G401 (cell line): ENCODE measurements at places on chromosomes 11 and 22.

DNA sequence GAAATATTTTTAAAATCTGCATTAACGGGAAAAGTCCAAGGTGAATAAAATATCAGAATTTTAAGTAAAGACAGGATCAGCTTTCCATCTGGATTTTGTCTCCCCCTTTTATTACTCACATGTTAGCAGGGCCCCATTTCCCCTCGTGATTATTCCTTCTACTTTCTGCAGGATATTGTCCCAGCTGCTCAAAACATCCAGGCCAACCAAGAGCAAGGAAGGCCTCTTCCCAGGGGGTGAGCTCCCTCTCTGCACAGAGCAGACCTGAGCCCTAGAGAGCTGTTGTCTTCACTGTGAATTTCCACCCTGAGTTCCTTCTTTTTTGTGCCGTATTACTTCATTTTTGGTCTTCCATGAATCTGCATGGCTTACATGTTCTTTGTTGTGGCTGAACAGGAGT lies 3.7 kb upstream of the TMPRSS13 start:
- DNase-seq: no peak

DNA sequence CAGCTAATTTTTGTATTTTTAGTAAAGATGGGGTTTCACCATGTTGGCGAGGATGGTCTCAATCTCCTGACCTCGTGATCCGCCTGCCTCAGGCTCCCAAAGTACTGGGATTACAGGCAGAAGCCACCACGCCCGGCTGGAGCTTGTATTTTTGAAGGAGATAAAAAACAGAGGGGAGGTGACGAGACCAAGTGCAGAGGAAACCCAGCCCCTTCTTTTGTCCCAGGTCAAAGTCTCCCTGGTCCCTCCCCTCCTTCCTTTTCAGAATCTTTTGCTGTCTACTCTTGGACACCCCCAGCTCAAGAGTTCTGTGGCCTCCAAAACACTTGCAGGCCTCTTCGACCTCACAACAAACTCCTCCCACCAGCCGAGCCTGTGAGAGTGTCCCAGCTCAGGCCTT lies 12.2 kb upstream of the TMEM184B start:
- DNase-seq: no peak

DNA sequence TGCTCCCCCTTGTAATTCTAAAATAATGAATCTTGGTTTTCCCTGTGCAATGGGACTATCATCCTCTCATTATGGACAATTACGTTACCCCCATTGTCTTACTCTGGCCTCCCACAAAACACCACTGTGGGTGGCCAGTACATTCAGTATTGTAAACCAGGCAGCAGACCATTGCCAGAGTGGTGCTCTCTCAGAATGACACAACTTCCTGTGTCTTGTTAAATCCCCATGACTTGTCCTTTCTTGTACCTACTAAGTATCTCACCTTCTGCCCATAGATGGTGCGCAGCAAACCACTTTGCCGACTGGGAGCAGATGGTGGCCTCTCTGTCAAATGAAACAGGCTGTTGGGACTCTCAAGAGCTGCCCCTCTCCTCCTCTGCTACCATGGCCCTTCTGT lies 287.1 kb upstream of the RAG2 start:
- DNase-seq: no peak

GRCh38 chr22:40463017-40463631 lies 92.7 kb downstream of the SGSM3 start:
- DNase-seq: no peak

- peak; percentile 33 for DNase-seq
Observed at GRCh38 chr11:67119585-67120391, 725 bp downstream of the KDM2A start.

GRCh38 chr11:2434008-2434407 lies 10.3 kb downstream of the TRPM5 start:
- DNase-seq: no peak

GRCh38 chr11:14029440-14029839 lies 66.9 kb downstream of the SPON1 start:
- DNase-seq: no peak

- no peak for DNase-seq
Observed at GRCh38 chr11:43853781-43854180, 26.9 kb upstream of the ALKBH3 start.

GRCh38 chr11:73664877-73665276 lies 18.5 kb downstream of the PLEKHB1 start:
- DNase-seq: no peak

DNA sequence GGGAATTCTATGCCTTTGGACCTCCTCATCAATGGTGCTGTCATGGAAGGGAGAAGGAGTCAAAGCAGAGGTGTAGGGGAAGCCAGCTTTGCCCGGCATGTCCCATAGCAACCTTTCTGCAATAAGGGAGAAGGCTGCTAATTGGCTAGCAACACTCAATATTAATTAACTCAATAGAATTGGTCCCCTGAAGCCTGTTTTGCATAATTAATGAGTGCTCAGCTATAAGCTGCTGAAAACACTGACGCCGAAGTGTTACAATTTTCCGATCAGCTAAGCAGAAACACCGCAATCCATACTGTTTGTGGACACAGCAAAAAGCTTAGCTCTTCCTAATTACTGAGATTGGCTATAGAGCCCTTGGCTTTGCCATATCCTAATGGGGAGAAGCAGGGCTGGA lies 245.0 kb downstream of the CSNK2A3 start:
- no peak for DNase-seq

DNA sequence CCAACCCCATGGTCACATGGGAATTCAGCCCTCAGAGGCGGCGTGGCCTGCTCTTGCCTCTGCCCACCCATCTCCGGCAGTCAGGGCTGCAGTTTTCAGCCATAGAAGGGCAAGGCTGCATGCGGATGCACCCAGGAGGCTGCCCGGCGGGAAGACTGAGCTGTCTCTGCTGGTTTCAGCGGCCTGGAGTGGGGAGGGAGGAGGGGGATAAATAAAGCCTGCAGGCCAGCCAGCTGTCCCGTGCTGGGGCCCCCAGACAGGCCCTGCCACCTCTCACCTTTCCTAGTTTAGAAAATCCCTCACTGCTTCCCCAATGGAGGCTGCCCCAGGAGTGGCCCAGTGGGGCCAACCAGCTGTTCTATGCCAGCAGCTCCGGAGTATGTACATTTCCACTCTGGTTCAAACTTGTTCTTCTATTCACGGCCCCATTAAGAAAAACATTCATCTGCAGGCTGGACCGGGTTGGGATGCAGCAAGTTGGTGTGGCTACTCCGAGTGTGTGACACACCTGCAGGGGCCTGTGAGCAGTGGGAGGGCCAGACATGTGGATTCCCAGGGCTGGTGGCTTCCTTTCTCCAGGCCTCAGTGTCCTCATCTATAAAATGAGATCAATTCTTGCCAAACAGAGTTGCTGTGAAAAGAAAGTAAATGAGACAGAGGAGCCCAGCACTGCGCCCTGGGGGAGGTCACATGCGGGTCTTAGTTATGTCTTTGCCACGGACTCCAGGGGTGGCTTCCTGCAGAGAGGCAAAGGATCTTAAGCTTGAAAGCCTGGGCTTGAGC lies 5.0 kb downstream of the MICALL1 start:
- DNase-seq: no peak

DNA sequence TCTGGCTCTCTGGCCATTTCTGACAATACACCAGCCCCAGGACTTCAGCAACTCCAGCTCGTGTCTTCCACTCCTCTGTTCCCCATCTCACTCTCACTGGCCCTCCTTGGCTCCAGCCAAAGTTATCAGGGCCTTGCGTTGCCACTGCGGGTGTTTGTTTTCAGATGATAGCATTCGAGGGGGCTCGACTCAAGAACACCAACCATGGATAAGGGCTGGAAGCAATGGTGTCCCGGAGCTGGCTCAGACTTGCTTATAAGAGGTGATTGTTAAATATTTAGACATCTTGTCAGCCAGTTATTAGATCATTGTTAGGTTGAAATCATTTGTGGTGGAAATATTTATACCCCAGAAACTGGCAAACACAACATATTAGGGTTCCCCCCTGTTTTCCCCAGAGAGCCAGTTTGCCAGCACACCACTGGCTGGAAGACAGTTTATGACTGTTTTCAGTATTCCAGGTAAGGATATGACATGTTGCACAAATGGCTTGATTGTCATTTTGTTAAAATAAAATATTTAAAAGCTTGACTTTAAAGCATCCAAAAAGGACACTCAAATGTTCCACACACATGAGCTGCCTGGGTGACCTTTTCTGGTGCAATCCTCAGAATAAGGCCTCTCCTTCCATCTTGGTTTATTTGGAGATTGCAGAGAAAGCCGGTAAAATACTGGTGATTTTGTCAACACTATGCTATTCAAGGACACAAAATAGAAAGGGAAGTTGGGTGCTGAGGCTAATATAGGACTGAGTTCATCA lies 98.3 kb downstream of the FBXO7 start:
- no peak for DNase-seq

- DNase-seq: peak; percentile 50
Observed at GRCh38 chr11:116457336-116458007, 315.3 kb downstream of the BUD13 start.

GRCh38 chr11:87769661-87770060 lies 405.6 kb downstream of the RAB38 start:
- DNase-seq: no peak
